Stimulated activated CD8-positive, alpha-beta memory T cell treated with anti-CD3 and anti-CD28 coated beads, Interleukin-7, amount 100 ng/mL, for 24 hours (primary cell): ENCODE measurements at places on chromosomes 4 and X.

GRCh38 chr4:137694138-137694537, 161.8 kb upstream of the PCDH18 start:
- no peak for DNase-seq

DNA sequence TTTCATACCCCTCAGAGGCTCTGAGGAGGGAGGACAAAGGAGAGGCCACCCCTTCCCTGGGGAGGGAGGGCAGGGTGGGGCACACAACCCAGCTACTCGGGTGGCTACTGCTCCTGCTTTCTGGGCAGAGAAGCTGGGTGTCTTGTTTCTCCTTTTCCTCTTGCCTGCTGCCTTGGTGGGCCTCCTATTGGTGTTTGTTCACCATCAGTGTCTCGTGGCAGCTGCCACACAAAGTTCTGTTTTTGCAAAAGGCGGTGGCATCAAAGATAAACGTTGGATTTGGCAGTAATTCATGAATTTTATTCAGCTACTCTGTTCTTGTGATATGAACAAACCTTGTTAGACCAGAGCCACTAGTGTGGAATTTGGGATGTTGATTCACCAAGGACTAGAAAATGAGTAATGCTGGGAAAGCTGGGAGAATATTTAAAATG, 153.0 kb upstream of the SCML1 start:
- no peak for DNase-seq

DNA sequence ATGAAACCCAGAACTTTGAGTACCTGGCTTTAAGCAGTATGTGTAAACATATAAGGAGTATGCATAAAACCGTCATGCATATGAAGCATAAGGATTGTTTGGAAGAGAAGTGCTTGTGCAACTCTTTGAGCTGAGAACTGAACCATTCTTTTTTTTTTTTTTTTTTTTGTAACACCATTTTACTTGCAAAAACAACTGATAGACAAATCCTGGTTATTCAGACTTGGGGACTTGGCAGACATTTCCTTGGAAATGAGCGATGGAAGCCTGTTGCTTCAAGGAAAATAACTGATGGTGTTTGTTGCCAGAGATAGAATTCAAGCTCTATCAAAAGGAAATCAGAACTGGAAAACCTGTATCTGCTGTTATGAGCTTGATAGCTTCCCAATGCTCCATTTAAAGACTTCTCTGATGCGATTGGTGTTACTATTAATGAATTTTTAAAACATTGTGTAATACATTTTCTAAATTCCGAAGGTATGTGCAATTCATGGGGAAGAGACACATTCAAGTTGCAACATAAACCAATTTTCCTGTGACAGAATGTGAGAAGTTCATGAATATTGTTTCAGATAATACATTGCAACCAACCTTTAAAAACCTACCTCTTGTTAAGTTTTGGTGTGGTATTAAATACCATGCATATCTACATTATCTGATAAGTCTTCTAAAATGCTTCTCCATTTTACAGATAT, 47.0 kb upstream of the FAT1 start:
- no peak for DNase-seq

GRCh38 chrX:103092942-103093341, at the start of gene NXF3:
TSS of gene NXF3 (minus strand) at chrX:103093143. CDS start at chrX:103093023, 120 bp downstream.
- DNase-seq = no peak

DNA sequence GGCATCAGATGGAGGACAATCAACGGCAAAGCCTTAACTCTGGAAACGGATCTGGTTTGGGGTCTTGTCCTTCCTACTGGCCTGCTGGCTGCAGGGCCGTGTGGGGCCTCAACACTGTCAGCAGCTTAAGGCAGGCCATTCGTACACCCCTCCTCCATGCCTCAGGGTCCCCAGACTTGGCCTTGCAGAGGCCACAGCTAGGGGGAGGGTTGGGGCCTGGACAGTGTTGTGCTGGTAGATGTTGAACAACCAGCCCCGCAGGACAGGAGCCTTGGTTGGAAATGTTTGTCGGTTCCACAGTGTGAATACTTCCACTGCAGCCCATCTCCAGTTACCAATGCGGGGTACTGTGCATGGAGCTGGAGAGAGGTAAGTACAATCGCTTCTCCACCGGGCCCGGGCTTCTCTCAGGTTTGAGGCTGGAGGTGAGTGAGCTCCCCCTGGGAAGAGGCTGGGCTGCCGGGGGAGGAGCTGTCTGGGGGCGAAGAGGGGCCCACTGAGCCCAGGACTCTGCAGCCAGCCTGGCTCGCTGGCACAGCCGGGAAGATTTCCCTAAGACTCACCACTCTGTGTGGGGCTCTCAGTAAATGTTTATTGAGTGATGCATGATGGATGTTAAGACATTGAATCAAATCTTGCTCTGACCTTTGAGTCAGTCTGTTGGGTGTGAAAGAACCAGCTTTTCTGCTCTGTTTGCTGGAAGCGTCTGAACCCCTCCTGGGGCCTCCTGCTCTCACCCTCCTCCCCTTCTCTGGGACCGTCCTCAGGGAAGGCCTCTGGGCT, 19.7 kb upstream of the GPR78 start:
- DNase-seq = no peak

GRCh38 chrX:140505421-140506337, 810 bp upstream of the SOX3 start:
- DNase-seq = no peak

DNA sequence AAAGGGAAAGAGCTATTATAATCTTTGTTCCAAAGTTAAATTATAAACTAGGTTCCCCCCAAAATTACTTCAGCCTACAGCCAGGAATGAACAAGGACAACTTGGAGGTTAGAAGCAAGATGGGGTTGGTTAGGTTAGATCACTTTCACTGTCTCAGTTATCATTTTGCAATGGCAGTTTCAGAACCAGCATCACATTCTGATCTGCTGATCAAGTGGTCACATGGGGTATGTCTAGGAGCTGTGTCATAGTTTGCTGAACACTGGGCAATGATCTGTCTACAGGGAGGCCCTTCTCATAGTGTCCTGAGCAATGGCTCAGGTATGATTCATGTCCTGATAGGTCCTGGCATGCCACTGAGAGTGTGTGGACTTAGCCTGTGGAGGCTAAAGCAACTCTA, 41.6 kb upstream of the XIAP start:
- no peak for DNase-seq

DNA sequence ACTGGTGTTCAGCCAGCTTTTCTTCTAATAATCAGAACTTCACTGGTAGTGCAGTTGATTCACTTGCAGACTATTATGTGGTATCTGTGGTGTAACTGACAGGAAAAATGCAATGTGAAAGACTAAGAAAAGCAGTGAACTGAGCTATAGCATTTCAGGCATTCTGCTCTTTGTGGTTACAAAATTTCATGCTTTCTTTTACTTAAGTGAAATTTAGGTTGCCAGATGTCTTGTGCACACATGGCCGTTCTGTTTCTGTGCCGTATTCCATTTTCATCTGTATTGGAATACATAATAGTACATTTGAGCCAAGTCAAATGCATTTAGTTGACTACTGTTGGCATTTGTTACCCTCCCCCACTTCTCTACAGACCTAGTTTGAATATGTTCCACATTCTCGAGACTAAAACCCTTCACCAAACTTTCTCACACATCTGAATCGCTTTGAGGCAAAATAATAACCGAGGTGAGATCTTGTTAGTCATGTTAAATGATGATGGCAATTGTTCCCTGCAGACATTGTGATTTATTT, 8.2 kb downstream of the RTL3 start:
- no peak for DNase-seq

- no peak for DNase-seq
Measured at GRCh38 chrX:72573158-72573511, 492 bp upstream of the HDAC8 start.

DNA sequence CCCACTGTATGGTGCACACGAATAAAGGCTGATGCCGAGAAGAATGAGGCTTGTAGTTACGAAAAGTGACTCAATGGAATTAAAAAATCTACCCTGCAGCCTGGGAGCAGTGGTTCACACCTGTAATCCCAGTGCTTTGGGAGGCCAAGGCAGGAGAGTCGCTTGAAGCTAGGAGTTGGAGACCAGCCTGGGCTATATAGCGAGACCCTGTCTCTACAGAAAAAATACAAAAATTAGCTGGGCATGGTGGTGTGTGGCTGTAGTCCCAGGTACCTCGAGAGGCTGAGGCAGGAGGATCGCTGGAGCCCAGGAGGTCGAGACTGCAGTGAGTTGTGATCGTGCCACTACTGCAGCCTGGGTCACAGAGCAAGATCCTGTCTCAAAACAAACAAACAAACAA, 11.7 kb upstream of the OPN1LW start:
- no peak for DNase-seq

- no peak for DNase-seq
Measured at GRCh38 chr4:113881256-113881655, 98.2 kb downstream of the ARSJ start.

- no peak for DNase-seq
Measured at GRCh38 chrX:70022616-70023015, 27.1 kb downstream of the AWAT2 start.

DNA sequence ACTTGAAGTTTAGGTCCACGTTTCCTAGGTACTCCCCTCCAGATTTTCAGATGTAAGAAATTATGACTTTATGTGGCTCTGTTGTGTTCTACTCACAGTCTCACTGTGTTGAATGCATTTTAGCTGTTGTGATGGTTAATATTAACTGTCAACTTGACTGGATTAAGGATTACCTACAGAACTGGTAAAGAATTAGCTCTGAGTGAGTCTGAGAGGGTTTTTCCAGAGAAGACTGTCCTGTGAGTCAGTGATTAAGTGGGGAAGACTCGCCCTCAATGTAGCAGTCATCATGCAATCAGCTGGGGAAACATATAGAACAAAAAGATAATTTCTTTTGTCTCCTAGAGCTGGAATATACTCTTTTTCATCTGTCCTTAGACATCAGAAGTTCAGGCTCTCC, 493.4 kb downstream of the ACTRT1 start:
- DNase-seq = no peak

GRCh38 chr4:170374770-170375169, 285.0 kb upstream of the AADAT start:
- no peak for DNase-seq

- DNase-seq = no peak
Measured at GRCh38 chr4:52172166-52172565, 121.1 kb downstream of the SPATA18 start.

- no peak for DNase-seq
Measured at GRCh38 chrX:133414406-133415275, 648 bp downstream of the GPC4 start.

DNA sequence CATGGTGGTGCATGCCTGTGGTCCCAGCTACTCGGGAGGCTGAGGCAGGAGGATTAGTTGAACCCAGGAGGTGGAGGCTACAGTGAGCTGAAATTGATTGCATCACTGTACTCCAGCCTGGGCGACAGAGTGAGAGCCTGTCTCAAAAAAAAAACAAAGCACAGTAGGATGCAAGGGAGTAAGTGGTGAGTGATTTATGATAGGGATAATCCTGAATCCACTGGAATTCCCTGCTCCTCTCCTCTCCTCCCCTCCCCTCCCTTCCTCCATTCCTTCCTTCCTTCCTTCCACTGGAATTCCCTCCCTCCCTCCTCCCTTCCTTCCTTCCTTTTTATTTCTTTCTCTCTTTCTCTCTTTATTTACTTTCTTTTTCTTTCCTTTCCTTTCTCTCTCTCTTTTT, 40.9 kb upstream of the NKRF start:
- DNase-seq = no peak

DNA sequence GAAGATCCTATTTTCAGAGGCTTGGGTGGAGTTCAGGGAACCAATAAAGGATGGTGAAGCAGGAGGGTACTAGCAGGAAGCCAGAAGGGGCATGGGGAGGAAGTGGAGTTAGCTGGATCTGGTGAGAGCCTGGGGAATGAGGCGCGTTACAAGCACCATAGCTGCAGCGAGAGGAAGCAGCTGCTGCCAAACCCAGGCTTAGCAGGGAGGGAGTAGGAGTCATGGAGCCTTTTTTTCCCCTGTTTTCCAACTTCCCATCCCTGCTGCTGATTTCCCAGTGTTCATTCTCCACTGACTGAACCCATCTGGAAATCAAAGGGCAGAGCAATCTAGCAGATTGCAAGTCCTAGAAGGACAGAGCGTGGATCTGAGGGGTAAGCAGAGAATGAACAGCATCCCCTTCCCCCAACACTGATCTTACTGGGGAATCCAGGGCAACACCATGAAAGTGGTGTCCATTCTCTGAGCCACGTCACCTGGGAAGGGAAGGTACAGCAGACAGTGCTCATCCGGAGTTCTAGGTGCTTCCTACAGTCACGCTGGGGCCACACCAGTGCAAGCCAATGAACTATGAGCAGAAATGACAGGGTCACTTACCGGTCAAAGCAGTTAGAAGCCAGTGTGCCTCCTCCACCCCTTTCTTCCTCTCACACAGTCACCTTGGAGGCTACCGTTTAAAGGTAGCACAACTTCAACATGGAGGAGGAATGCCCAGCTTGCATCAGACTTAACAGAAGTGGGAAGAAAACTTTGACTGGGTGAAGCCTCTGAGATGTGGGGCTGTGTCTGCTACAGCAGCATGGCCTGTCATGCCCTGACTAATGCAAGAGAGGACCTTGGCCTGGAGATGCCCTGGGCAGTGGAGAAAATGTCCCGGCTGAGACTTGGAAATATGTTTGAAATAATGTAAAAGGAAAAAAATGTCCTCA, 36.7 kb downstream of the SMIM20 start:
- no peak for DNase-seq

DNA sequence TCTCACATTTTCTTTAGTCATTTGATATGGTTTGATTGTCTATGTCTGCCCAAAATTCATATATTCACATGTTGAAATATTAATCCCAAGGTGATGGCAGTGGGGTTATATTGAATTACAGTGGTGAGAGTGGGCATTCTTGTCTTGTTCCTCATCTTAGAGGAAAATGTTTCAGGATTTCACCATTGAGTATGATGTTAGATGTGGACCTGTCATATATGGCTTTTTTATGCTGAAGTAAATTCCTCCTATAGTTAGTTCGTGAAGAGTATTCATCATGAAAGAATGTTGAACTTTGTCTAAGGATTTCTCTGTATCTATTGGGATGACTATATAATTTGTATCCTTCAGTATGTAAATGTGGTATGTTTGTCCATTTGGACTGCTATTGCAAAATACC, 512.3 kb upstream of the EPHA5 start:
- DNase-seq = no peak

DNA sequence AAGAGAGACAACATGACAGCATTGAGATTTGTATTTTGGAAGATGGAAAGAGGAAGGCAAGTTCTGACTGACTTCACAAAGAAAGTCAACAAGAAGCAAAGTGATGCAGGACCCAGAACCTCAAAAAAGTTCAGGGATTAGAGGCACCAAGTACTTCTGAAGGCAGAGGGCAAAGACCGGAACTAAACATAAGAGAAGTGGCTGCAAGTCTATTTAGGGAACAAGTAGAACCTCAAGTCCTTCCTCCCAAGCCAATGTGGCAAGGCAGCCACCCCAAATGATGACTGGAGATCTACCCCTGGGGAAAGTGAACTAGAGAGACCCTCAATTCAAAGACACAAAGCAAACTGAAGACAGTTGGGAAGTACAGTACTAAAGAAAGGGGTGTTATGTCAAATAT, 46.6 kb downstream of the SLC39A8 start:
- DNase-seq = no peak

GRCh38 chr4:26384380-26385057, 63.7 kb downstream of the RBPJ start:
- DNase-seq = no peak

GRCh38 chr4:124890522-124890921, 178.0 kb upstream of the ANKRD50 start:
- DNase-seq = no peak
